ENCODE measurements at places on chromosomes 2 and 18.
A peak's percentile ranks its signal among the peaks of the same experiment; 100 is the strongest.

DNA sequence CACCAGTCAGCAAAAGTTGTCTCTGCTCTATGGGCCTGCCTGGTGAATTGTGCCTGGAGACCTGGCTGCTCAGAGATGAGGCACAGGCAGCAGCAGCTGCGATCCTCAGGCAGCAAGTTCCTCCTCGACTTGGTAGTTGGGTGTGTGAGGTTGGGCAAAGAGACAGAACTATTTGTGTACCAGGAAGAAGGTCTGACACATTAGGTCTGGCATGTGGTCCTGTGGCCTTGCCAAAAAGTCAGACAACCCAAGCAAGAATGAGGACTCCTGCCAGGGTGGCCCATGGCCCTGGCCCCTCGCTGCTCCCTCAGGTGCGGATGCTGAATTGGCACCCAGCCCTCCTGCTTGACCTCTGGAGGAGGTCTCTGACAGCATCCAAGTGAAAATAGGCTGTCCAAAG lies 192.7 kb downstream of the DYSF start:
- DNase-seq: no peak

DNA sequence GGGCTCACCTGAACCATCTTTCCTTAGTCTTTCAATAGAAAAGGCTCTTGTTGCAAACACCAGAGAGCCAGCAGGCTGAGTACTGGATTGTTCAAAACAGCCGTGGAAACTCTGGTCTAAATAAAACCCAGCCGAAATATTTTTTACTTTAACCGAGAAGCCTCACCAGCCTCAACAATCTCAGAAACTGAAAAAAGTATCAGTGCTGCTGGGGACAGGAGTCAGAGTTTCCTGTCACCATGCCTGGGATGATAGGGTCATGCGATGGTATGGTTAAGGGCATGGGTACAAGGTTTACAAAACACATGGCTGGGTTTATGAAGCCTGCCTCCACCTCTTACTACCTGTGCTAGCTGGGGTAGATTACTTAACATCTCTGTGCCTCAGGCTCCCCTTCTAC lies 55.3 kb upstream of the FZD7 start:
- no peak for DNase-seq

DNA sequence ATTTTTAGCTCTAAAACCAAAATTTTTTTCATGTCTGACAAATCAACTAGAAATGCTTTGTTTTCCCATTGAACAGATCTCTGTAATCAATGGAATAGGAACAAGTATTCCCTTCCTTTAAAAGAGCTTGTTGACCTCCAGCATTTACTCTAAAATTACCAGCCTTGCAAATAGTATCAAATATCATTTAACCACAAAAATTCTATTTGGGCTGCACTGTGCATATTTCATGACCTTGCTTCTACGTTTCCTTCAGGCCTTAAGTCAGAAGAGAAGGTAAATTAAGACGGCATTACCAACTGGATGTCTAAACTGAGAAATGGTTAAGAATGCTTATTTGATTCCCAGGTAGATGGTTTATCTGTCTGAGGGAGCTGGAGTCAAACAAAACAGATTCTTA lies 33.3 kb upstream of the NRXN1 start:
- DNase-seq: no peak

DNA sequence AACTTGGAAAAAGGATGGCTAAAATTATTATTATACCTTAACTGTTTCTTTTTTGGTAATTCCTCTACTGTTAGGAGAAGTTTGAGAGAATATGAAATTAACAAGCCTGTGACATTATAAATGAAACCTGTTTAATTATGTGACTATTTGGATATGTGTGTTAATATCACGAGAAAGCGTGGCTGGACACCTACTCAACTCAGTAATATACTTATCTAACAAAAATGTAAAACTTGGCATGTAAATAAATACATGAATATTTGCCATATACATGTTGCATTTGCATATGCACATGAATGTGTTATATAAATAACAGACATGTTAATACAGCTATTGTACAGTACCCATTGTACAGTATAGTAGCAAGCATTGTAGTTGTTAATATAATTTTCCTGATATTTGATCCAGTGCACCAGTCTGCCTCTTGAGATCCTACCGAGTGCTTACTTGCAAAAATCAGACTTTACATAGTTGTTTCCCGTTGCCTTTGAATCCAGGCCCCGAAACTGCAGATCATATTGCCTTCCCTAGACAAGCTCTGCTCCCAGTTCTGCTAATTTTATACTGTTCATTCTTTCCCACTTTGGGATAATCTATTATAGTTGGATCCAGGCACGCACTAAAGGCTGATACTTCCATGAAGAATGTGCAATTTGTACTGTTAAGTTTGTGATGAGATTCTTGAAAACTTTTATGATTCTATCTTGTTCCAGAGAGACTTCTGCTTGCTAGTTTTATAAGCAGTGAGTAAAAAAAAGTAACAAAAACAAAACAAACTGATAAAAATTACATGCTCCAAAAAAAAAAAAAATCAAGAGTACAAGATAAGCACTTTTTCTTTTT lies 395.6 kb downstream of the ARHGAP15 start:
- DNase-seq: no peak

- no peak for DNase-seq
Observed at GRCh38 chr2:217055624-217056023, 195.8 kb upstream of the TNP1 start.

GRCh38 chr18:79875531-79875919 lies 75.9 kb downstream of the SLC66A2 start:
- DNase-seq: no peak

- DNase-seq: no peak
Observed at GRCh38 chr18:76453932-76454331, 41.1 kb downstream of the ZNF516 start.

- no peak for DNase-seq
Observed at GRCh38 chr2:49416252-49416651, 261.9 kb upstream of the FSHR start.

DNA sequence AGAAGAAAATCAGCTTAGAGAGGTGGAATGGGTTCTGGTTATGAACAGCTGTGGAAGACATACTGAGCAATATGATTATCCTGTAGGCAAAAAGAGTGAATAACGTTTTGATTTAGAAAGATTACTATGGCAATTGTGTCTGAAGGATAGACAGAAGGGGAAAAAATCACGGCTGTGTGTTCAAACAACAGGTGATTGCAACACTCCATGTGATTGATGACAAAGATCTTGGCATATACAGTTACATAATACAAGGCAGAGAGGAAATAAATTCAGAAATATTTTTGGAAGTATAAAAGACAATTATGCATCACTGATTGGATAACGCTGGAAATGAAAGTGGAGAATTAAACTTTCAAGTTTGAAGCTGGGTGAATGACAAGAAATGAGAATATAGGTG lies 58.5 kb upstream of the KCNJ3 start:
- DNase-seq: no peak

DNA sequence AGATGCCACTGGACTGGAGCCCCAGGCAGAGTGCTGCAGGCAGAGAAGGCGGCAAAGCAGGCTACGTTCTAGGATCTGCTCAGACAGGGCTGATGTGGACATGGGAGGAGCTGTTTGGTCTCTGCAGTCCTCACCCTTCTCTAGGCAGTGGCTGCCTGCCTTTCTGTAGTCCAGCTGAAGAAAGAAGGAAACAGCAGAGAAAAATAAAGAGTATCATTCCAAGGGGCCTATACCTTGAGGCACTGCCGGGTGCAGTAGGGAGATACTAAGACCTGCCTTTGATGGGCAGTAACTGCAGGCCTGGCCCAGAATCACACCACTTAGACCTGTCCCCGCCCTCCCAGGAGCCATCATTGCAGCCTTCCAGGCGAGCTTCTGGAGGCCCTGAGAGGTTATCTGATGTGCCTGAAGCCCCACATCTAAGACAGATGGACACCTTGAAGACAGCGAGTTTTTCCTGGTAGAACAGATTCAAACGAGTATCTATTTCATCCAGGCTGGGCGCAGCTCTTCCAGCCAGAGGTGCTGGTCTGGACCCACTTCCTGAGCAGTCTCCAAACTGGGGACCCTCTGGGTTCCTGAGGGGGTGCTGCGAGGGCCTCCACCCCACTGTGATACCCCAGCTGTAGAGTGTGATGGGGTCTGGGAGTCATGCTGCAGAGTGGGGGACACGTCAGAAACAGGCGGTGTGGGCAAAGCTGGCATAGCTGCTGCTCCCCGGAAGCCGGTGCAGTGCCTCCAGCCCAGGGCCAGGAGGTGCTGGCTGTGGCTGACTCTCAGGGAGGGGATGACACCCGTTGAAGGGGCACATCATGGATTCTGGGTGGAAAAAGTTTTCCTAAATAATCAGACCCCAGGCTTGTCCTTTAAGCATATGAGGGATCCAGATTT lies 87.3 kb upstream of the OTOS start:
- no peak for DNase-seq

- DNase-seq: no peak
Observed at GRCh38 chr18:32315881-32316280, 126.0 kb downstream of the MEP1B start.

DNA sequence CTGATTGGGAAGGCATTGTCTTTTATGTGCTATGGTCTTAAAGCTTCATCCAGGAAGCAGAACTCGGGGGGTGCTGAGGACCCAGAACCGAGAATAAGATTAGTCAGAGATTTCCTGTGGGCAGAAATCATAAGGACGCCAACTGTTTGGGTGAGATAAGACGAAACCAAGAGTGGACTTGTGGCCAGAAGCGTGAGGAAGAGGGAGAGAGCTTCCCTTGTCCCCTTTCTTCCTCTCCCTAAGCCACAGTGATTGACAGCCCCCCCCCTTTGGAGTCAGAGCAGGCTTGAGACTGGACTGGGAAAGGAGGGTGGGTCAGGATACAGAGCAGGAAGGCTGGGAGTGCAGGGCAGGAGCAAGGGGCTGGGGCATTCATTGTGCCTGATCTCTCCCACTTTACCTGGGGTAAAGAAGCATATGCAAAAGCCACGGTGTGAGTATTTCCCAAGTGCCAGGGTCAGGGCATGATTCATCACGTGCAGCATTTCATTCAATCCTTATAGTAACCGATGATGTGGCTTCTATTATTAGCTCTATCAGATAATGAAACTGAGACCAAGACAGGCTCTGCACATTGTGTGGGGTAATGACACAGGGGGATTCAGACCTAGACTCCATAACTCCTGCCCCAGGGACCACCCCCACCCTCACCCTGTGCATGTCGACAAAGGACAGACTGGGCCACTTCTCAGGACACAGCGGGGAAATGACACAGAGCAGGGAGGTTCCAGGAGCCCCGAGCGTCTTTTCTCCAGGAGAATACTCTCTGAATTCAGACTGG lies 3.0 kb upstream of the IL1RN start:
- DNase-seq: no peak

DNA sequence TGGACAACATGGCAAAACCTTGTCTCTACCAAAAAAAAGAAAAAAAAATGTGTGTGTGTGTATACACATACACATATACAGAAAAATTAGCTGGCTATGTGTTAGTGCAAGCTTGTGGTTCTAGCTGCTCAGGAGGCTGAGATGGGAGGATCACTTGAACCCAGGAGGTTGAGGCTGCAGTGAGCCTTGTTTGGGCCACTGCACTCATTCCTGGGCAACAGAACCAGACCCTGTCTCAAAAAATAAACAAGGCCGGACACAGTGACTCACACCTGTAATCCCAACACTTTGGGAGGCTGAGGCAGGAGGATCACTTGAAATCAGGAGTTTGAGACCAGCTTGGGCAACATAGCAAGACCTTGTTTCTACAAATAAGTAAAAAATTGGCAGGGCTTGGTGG lies 2.1 kb downstream of the COQ10B start:
- DNase-seq: no peak

- no peak for DNase-seq
Observed at GRCh38 chr18:49761771-49762170, 51.6 kb downstream of the ACAA2 start.

DNA sequence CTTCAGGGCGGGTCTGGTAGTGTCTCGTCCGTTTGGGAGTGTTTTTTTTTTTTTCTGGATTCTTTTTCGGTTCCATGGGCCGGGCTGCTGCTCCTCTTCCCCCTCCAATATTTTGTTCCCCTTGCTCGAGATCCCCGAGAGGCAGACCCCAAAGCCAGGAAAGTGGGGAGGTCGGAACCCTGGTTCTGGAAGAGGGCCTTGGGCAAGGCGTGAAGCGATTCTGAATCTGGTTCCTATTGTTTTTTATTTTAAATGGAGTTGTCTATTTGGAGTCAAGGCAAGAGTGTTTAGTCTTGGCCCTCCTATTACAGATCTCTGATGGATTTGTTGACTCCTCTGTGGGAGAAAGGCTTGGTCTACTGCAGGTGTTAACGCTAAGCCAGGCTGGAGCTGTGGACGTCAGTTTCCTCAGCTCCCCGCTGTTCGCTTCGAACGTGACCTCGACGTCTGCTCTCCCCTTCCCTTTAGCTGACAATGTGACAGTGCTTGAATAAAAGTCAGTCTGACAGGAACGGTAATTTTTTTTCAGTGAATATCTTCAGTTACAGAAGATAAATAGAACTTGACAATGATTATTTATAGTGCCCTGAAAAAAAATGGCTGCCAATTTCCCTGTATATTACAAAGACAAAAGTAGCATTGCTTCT lies 683 bp upstream of the DNAJC27 start:
- DNase-seq: peak; percentile 19

DNA sequence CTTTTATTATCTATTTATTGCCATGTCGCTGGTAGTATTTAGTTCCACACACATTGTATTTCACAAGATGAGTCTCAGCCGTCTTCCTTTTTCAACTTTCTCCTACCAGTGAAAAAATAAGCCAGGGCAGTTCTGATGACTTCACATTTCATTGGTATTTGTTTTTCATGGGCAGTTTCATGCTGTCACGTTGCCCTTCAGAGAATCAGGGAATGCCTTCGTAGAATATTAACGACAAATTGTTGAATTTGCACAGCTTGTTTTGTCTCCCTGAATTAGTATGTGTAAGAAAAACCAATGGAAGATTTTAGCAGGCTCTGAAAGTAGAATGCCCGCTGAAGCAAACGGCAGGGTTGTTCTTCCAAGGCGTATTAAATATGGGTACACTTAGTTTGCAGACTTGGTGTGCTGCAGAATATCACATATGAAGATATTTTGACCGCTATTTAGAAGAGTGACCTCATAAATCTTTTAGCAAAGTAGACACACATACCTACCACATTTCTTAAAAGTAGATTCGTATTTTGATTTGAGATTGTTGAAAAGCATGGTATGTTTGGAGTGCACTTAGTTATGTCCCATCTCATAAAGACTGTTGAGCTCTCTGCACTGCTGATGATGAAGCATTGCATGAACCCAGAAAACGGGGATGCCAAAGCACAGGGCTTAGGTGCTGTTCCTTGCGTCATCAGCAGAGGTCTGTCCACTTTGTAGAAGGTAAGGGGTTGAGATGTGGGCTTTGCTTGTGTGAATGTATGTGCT lies 2.9 kb downstream of the NEDD4L start:
- DNase-seq: no peak

DNA sequence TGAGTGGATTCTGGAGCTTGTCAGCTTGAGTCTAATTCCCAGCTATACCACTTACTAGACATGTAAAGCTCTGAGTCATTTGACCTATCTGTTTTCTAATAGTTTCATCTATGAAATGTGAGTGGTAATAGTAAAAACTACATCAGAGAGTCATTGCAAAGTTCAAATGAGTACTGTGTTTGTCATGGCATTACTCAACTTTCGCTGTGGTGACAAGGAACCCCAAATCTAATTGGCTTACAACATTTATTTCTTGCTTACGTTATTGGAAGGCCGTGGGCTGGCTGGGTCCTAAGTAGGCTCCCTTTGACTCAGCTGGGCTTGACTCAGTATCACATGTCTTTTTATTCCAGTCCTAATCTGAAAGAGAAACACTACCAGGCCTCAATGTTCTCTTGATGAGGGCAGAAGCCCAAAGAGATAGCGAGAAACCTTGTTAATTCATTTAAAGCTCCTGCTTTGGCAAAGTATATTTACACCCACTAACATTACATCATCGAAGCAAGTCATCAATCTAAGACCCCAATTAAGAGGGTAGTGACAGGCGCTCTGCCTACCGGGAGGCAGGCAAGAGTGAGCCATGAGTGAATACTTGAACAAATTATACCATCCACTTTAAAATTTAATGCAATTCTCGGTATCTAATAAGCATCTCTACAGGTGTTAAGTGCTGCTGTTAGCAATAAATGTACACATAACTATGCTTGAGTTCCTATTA lies 431.8 kb upstream of the SPHKAP start:
- DNase-seq: no peak
